Stimulated activated CD8-positive, alpha-beta memory T cell treated with anti-CD3 and anti-CD28 coated beads, Interleukin-7, amount 100 ng/mL, for 48 hours (primary cell): ENCODE measurements at places on chromosomes 1 and 21.

DNA sequence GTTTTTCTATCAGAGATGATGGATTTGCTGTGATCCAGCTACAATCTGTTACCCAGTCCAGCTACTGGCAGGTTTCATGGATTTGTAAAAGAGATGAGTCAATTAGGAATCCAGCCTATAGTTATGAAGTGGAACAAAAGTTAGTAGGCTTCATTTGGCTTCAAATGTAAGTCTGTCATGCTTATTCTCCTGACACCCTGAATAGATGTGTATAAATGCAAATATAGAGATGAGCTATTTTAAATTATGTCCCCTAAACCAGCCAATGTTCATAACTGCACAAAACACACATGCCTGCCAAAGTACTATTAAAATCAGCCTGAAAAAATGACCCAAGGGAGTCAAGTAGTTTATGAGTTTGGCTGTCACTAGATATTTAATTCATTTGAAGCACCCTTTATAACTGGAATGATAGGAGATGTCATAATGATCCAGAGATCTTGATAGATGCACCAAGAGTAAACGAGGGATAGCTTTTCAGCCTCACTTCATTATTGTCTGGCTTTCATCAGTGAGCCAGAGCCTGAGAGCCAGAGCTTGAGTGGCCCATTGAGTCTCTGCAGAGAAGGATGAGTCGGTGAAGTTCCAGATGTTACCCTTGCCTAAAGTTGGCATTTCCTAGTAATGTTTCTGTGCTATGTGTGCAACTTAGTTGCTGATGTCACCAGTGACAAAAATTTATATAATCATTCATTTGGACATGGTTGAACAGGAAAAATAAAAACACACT is 11.8 kb upstream of the NTMT2 start:
- DNase-seq: no peak

GRCh38 chr1:161048949-161049722 is 3.4 kb upstream of the USF1 start:
- no peak for DNase-seq

- DNase-seq: no peak
These were observed 41.5 kb upstream of the TENT5B start for GRCh38 chr1:27053977-27054753.

DNA sequence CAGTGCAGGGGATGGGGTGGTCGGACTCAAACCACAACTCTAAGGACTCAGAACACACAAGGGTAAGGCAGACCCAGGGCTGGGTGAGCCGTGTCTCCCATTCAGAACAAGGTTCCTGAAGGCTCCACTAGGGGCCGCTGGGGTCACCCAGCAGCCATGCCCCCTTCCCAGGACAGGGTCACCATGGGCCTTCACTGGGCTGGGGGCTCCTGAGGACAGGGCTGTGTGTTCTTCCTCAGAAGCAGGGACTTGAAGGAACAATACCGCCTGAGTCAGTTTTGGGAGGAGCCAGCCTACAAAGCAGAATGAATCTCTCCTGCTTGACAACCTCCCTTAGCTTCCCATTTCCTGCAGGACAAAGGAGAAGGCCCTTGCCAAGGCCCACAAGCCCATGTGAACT is 15.4 kb downstream of the RIMS3 start:
- DNase-seq: no peak

- no peak for DNase-seq
These were observed 1042.2 kb upstream of the ADGRL4 start for GRCh38 chr1:80048716-80049115.

GRCh38 chr1:57348921-57349320 is 74.9 kb downstream of the DAB1 start:
- DNase-seq: no peak

GRCh38 chr1:56153276-56153675 is 426.1 kb downstream of the PLPP3 start:
- DNase-seq: no peak

GRCh38 chr1:1538334-1538733 is 2.1 kb downstream of the TMEM240 start:
- no peak for DNase-seq

- DNase-seq: no peak
These were observed 10.7 kb downstream of the RCC1 start for GRCh38 chr1:28516518-28516956.

- no peak for DNase-seq
These were observed 102.8 kb upstream of the SOD1 start for GRCh38 chr21:31556662-31557061.

GRCh38 chr1:81174052-81174451 is 626.7 kb upstream of the ADGRL2 start:
- no peak for DNase-seq

GRCh38 chr1:31241321-31241720 is 1.6 kb upstream of the NKAIN1 start:
- no peak for DNase-seq

DNA sequence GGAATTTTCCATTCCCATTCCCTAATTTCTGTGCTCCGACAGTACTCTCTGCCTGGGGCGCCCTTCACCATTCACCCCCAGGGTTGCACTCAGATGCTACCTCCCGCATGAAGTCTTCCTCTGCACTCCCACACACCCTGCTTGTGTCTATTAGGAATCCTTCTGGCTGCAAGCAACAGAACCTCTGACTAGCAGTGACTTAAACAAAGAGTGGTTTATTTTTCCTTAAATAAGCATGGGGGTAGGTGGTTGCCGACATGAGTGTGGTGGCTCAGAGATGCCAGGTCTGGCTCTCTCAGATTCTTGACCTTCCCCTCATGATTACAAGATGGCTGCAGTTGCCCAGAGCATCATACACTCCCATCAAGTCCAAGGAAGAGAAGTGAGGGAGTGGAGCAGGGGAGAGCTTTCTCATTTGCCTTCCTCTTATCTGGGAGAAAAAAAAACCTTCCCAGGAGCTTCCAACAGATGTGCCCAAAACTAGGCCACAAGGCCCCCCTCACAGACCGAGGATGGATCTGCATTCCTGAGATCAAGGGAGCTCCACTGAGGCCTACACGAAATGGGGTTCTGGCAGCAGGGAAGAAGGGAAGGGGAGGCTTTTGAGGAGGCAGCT is 49.6 kb upstream of the LBR start:
- no peak for DNase-seq

GRCh38 chr1:227885648-227886502 is 61.9 kb downstream of the WNT9A start:
- DNase-seq: no peak

- DNase-seq: no peak
These were observed 23.2 kb downstream of the TRIT1 start for GRCh38 chr1:39859859-39860812.

DNA sequence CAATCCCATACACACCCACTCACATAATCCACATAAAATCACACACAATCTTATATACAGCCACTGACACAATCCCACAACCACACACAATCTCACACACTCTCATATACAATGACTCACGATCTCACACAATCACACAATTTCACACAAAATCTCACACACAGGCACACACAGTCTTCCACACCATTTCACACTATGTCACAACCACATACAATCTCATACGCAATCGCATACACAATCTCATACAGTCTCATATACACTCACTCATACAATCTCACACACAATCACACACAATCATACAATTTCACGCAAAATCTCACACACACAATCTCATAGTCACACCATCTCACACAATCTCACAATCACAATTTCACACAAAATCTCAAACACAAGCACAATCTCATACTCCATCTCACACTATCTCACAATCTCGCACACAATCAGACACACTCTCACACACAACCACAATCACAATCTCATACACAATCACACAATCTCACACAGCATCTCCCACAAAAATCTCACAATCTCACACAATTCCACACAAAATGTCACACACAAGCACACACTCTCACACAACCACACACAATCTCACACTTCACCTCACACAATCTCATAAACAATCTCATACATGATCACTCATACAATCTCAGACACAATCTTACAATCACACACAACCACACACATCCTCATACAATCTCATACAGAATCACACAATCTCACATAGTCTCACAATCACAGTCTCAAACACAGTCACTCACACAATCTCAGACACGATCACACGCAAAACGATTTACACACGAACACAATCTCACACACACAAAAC is 18.5 kb downstream of the CASZ1 start:
- DNase-seq: no peak

GRCh38 chr1:156648951-156649350 is 7.0 kb downstream of the BCAN start:
- no peak for DNase-seq

- DNase-seq: no peak
These were observed 12.1 kb upstream of the GRIK1 start for GRCh38 chr21:29951911-29952310.

DNA sequence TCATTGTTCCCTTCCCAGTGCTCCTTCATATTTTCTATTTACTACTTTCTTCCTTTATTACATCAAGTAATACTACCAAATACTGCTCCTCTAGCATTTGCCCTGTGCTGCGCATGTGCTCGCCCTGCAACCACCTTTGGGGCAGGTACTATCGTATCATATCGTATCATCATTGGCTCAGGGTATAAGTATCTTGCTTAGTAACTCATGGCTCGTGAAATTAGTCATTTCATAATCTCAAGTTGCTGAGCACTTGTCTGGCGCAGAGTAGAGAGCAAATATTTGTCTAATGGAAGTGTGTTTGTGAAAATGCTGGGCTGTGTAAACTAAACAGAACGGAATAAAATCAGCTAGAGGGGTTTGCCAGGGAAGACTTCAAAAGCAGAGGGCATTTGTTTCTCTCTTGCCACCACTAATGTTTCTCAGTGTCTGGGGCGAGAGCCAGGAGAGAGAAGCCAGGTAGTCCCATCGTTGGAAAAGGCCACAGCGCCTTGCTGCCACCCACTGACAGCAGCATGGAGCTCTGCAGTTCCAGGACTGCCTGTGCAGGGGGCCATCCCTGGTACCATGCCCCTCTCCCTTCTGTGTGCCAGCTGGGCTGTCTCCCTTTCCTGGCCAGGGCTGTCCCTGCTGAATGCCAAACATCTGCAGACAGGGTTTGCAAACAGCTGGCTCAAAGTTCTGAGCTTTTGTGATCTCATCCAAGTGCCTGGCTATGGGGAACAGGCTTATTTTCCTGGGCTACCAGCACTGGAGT is 20.0 kb upstream of the CPT2 start:
- DNase-seq: no peak

DNA sequence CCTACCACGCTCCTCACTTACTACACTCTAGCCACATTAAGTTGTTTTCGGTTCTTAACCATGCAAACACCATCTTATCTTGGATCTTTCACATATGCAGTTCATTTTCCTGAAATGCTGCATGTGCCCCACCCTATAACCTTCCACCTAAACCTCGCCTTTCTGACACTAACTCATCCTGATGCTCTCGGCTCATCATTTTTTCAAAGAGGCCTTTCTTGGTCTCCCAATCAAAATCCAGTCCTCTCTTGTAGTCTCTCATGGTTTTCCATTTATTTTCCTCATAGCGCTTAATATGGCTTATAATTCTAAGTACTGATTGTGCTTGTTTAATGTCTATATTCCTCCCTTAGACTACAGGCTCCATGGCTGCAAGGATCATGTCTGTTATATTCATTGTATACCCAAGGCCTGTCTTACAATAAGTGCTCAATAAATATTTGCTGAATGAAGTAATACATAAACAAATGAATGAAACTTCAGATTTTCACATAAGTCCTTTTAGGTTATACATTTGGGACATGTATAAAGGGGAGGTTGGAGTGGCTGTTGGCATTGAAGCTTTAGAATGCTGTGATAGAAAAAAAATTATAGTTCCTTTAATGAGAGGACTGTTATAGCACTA is 79.2 kb upstream of the CDC42BPA start:
- DNase-seq: no peak

DNA sequence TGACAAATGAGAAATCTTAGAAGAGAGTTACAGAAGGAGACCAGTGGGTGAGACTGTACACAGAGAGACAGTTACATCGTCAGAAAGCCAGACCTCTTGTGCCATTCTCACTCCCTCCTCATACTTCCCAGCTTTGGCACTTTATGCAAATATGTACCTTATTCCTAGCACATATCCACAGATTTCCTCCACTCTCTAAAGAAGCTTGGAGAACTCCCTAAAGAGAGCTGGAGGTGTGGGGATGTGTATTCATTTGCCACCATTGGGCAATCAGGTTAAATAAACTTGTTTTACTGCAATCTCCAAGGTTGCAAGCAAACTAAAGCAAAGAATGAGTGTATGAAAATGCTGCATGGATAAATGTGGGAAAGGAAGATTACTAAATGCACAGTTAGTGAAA is 380.9 kb upstream of the PRMT6 start:
- DNase-seq: no peak

- peak; percentile 42 for DNase-seq
These were observed 3.3 kb upstream of the CNR2 start for GRCh38 chr1:23916209-23917131.

GRCh38 chr1:19049128-19049768 is 92.8 kb upstream of the IFFO2 start:
- no peak for DNase-seq

GRCh38 chr1:84299536-84300170 is 1.9 kb upstream of the SAMD13 start:
- no peak for DNase-seq

GRCh38 chr21:25790122-25790877 is 55.5 kb downstream of the GABPA start:
- DNase-seq: no peak

GRCh38 chr1:8456308-8456912 is 138.5 kb downstream of the SLC45A1 start:
- DNase-seq: no peak

DNA sequence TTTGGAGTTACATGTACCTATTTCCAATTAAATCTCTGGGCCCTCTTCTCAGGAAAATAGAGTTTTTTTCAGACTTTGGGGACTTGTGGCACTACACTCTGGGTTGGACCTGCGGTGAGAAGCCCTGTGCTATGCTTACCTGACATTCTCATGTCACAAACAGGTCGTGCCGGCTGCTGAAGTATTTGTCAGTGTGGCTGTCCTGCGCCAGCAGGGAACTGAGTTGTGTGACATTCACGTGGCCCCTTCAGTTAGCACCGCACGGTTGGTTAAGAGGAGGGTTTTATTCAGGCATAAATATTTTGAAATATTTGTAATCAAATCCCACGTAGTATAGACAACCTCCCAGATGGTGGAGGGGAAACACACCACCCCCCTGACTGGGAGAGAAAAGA is 6.3 kb upstream of the COL6A2 start:
- DNase-seq: no peak
